ENCODE measurements at places on chromosomes 3 and 15.

GRCh38 chr3:11084098-11084497, 70.2 kb upstream of the HRH1 start:
- no peak for DNase-seq

- no peak for DNase-seq
Measured at GRCh38 chr3:176987901-176988650, 209.2 kb downstream of the TBL1XR1 start.

GRCh38 chr3:16372362-16373292, 107.6 kb downstream of the OXNAD1 start:
- no peak for DNase-seq

DNA sequence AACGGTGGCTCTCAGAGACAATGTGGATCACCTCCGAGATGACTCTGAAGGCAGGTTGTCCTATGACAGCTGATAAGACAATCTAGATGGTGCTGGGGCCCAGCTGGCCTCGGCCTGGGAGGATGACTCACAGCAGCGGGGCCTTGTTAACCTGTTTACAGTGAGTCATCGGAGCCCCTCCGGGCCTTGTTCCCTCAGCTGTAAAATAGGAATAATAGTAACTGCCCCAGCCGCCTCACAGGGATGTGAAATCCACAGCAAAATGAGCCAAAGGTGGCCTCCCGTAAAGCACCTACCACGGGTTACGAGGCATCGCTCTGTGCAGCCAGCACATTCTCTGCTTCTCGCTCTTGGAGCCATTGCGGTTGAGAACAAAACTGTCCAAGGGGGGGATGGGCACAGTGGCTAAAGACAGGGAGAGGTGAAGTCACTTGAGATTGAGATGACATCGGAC, 88.6 kb upstream of the RASGRF1 start:
- no peak for DNase-seq

GRCh38 chr3:135807879-135808278, 157.6 kb upstream of the PPP2R3A start:
- no peak for DNase-seq
